ENCODE measurements at places on chromosomes 6 and 20.
A peak's percentile ranks its signal among the peaks of the same experiment; 100 is the strongest.

- DNase-seq = no peak
Observed at GRCh38 chr6:5208057-5208456, 52.7 kb downstream of the LYRM4 start.

GRCh38 chr6:13375360-13375878 lies 47.1 kb upstream of the TBC1D7 start:
- DNase-seq = no peak

DNA sequence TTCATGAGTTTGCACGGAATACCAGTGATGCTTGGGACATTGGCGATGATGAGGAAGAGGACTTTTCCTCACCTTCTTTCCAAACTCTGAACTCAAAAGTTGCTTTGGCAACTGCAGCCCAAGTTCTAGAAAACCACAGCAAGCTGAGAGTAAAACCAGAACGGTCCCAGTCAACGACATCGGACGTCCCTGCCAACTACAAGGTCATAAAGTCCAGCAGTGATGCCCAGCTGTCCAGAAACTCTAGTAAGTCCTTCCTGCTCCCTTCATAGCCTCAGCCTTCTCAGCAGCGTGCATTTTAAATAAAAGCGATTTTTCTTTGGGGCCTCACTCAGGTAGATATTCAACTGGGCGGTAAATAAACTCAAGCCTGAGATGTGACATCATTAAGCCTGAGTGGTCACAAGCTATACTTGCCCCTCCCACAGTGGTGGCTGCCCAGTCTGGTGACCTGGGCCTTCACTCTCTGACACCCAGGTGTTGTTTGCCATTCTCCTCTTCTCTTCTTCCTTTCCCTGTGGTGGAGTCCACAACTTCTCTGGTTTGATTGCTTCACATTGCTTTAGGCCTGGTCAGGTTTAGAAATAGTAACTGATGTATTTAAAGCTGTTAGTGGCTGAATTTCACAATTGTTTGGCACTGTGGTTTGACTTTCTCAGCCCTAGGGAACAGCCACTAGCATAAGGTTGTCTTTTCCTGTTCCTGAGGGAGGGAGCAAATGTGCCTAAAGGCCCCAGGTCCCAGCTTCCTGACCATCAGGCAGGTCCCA lies 21.6 kb upstream of the TMEM217 start:
- DNase-seq = peak; percentile 80

GRCh38 chr20:63765082-63765873 lies 25.7 kb downstream of the SLC2A4RG start:
- no peak for DNase-seq

GRCh38 chr6:125812394-125813292 lies 21.9 kb downstream of the NCOA7 start:
- peak; percentile 99 for DNase-seq

DNA sequence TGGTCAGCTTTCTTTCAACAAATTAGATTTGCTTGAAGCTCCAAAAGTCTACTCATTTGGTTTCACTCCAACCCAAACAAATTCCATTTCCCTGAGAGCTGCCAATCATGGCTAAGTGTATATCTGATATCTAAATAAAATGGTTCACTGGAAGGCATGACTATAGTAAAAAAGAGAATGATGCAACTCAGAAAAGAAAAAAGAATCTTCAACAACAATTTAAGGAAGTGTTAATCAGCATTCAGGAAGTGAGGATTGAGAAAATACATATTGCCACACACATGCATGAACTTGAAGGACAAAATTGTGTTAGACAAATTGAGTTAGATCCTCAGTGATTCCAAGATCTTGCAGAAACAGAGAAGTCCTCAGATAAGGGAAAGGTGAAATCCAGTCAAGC lies 972.9 kb upstream of the FLRT3 start:
- DNase-seq = no peak

- no peak for DNase-seq
Observed at GRCh38 chr6:140542863-140543262, 1168.4 kb upstream of the CITED2 start.

GRCh38 chr6:17415321-17415720 lies 21.9 kb downstream of the CAP2 start:
- peak; percentile 20 for DNase-seq

- DNase-seq = no peak
Observed at GRCh38 chr6:106829451-106829850, 145.1 kb downstream of the CD24 start.

DNA sequence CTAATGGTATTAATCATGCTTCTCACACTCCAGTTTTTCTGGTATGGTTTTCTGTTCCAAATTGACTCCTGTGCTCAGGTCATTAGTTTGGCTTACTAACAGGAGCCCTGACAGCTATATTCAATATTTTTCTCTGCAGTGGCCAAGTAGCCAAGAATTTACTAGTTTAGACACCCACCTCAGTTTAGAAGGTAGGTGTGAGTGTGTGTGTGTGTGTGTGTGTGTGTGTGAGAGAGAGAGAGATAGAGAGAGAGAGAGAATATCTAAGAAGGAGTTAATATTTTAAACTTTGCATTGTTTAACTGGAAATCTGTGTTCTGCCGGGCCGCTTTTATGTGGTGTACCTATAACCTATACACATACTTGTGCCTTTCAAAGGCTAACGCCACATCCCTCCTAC lies 18.5 kb downstream of the JARID2 start:
- no peak for DNase-seq

DNA sequence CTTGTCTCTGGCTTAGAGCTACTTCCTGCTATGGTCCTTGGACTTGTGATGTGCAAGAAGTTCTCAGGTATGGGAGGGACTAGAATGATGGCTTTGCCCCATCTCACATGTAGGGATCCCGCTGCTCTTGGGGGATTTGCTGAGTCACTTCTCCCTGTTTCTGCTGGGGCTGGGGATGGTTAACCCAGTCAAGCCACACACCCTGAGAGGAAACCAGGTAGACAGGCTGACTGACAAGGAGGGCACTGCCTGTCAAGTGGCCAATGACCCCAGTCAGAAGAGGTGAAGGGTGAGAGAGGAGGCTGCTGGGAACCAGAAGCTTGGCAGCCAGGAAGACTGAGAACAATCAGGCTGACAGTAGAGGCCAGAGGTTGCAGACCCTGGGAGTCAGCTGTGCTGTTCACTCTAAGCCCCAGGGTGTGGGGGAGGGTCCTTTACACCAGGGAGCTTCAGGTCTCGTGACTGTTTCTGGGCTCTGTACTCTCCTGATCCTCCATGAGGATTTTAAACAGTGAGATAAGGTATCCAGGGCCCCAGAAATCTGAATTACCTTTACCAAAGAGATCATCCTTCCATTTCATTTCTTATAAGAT lies 34.6 kb downstream of the HLA-F start:
- no peak for DNase-seq

- peak; percentile 53 for DNase-seq
Observed at GRCh38 chr6:149364557-149364956, 35.5 kb upstream of the SUMO4 start.

- DNase-seq = peak; percentile 40
Observed at GRCh38 chr6:127554435-127555006, 22.5 kb upstream of the C6orf58 start.

DNA sequence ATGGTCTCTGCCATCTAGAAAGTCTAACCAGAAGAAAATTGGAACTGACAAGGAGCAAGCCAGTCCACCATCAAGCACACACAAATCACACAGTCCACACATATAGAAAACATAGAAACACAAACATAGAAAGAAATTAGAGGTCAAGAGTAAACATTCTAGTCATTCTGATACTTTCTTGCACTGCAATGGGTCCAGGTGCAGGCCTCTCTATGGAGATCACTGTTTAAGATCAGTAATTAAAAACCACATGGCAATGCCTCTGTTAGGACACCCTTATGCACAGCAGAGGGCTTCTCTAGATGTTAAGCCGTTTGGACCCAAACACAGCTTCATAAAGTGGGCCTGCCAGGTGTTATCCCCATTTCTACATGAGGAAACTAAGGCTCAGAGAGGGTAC lies 42.8 kb upstream of the SLC22A23 start:
- no peak for DNase-seq

GRCh38 chr20:48453477-48454093 lies 374.2 kb downstream of the PREX1 start:
- DNase-seq = no peak

DNA sequence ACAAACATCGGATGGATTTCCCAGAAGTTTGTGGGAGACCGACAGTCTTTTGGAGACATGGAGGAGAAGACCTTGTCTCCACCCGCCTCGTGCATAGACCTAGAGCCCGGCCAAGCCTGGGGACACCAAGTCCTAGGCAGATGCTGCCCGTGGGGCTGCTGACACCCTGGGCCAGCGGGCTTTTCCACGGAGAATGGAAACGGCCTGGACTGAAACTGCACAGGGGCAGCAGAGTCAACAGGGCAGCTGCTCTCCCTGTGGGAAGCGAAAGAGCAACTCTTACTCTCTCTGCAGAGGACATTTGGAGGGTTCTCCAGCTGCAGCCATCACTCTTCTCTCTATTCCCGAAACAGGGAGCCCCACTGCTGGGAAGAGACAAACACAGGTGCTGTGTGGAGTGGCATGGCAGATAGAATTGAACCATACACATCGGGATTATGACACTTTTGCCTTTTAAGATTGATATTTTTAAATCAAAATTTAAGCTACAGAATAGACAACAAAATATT lies 401.2 kb downstream of the THBS2 start:
- DNase-seq = no peak

GRCh38 chr6:125922322-125922860 lies 34.2 kb upstream of the HINT3 start:
- no peak for DNase-seq

GRCh38 chr6:142087950-142088857 lies 44.5 kb upstream of the GJE1 start:
- DNase-seq = no peak

- DNase-seq = no peak
Observed at GRCh38 chr20:15789079-15789478, 784.2 kb downstream of the KIF16B start.

GRCh38 chr6:5481033-5481432 lies 219.7 kb downstream of the FARS2 start:
- no peak for DNase-seq

- peak; percentile 54 for DNase-seq
Observed at GRCh38 chr6:75431379-75431778, 62.2 kb downstream of the FILIP1 start.

DNA sequence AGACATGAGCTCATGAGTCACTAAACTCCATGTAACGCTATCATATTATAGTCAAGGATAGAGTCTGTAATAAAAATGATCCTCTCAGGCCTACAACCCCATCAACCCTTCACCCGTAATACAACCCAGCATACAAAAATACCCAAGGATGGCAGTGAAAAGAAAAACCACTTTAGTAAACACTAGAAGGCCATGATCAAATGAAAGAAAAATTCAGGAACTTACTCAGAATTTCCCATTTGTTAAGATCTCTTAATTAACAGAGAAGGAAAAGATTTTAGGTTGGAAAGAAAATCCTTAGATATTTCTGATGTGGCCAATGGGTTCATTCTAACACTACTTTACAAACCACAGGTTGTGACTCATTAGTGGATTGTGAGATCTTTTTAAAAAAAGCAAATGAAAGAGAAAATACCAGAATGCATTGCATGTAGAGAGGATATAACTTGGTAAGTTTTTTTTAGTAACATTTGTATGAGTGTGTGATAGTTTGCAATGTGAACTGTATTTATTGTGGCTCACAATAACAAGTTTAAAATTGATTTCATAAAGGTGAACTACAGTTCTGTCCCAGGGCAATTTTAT lies 8.0 kb upstream of the UBE2J1 start:
- peak; percentile 18 for DNase-seq

- DNase-seq = peak; percentile 9
Observed at GRCh38 chr6:91669154-91669870, 1082.4 kb upstream of the MAP3K7 start.
